ENCODE measurements at places on chromosomes 13 and 19. TPM values are rescaled to one million over a fixed set of nuclear protein-coding genes. Genes with fewer than 3 reads are reported as not detected.
A peak's percentile ranks its signal among the peaks of the same experiment; 100 is the strongest.

- no peak overlapping the region for H3K4me3 ChIP-seq
- H3K27me3 ChIP-seq = no peaks in the 10 kb centered on the region
- no peaks in the 10 kb centered on the region for H3K36me3 ChIP-seq
- no peak overlapping the region for H3K27ac ChIP-seq
- no peak for DNase-seq
Observed at GRCh38 chr13:48985756-48986155, 10.0 kb downstream of the FNDC3A start.

DNA sequence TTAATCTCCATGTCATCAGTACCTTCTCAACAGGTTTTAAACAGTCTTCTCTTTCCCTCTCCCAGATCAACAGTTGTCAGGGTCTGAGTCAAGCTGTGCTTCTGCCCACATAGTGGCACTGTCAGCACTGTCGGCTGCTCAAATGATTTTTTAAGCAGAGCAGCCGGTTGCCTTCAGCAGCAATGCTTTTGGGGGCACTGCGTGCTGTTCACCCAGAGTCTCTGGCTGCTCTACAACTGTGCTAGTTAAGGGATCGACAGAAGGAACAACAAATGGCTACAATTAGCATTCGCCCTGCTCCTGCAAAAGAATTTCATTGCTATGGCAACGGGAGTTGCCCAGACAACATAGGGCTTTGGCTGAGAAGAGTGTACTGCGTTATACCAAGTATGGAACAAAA is 412.9 kb downstream of the DIAPH3 start:
- peak; percentile 59 for DNase-seq
- H3K4me3 ChIP-seq = peak overlapping the region; percentile 38
- no peaks in the 10 kb centered on the region for H3K4me1 ChIP-seq
- H3K36me3 ChIP-seq = no peaks in the 10 kb centered on the region

Gene CEACAM5
- not detected for total RNA-seq

Gene ALOX5AP
- total RNA-seq = not detected
